Stimulated activated CD8-positive, alpha-beta memory T cell treated with anti-CD3 and anti-CD28 coated beads, Interleukin-15, amount 100 ng/mL, for 1 hour (primary cell): ENCODE measurements at places on chromosomes 11 and 22.

- no peak for DNase-seq
These were observed 88.8 kb upstream of the API5 start for GRCh38 chr11:43223026-43223425.

- DNase-seq, result no peak
These were observed 53.8 kb downstream of the FLRT1 start for GRCh38 chr11:64089493-64089892.

GRCh38 chr11:121226415-121227263 lies 65.9 kb upstream of the SC5D start:
- no peak for DNase-seq

GRCh38 chr11:70807195-70807543 lies 408.8 kb downstream of the CTTN start:
- no peak for DNase-seq

DNA sequence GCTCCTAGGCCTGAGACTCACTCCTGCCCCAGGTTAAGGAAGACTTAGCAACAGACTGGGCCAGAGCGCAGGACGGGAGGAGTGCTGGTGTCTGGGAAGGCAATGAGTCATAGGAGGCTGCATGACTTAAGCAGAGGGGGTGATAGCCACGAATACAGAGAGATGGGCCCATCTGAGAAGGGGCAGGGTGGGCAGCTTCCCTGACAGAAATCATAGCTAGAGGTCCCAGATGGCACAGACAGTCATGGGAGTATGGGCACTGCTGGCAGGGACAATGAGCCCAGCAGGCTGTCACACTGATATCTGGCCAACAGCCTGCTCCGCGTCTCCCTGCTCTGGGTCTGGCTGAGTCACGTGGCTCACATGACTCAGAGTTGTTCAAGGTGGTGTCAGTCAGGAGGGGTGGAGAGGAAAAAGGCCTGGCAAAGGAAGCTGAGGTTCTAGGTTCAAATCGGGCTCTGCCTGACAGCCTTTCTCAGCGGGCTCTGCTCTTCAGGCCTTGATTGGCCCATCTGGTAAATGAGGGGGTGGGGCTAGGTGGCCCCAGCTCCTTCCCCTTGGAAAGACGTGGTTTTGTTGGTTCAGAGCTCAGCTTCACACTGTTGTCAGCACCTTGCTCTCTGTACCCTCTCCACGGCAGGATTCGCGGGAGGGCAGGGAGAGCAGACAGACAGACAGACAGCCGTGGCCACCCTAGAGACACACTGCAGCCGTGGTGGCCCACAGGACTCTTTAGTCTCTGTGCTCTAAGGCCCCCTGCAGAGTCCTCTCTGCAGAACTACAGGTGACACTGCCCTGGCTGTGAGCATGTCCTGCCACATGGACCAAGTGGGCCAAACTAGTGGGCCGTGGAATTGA lies 47.8 kb downstream of the DBX1 start:
- DNase-seq, result no peak

DNA sequence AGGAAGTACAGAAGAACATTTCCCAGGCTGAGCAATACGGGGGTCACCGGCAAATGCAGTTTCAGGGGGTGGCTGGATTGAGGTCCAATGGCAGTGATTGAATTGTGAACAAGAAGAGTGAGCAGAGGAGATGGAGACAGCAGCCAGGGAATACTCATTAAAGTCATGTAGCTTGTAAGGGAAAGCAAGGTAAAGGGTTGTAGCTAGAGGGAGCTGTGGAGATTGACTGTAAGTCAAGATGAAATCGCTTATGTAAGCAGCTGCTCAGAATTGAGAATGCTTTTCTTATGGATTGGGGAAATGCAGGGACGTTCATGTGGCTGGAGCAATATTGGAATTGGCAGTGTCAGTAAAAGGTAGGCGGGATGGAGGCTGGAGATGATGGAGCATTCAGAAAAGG lies 111.4 kb upstream of the TBCEL start:
- DNase-seq, result no peak

DNA sequence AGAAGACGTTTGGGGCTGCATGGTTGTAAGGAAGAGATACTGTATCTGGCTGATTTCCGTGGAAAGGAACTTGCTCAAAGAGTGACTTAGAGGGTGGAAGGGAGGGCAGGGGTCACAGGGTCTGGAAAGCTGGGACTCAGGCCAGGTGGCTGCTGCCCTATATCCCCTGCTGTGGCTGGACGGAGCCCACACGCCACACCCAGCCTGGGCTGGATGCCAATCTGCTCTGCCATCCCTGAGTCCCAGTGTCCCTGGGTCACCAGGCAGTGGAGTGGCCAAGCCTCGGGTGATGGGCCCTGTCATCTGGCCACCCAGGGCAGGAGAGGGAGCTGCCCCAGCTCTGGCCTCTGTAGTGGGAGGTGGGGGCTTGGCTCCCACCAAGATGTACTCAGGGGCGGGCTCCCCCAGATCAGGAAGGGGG lies 26.5 kb upstream of the KRTAP5-7 start:
- no peak for DNase-seq

- no peak for DNase-seq
These were observed 839 bp downstream of the LRRN4CL start for GRCh38 chr11:62688491-62688890.

- no peak for DNase-seq
These were observed 71.1 kb upstream of the OLFML1 start for GRCh38 chr11:7413961-7414915.

GRCh38 chr22:17348464-17349103 lies 20.7 kb upstream of the CECR2 start:
- DNase-seq, result no peak

- no peak for DNase-seq
These were observed 4.1 kb upstream of the SEPTIN5 start for GRCh38 chr22:19710020-19710768.

DNA sequence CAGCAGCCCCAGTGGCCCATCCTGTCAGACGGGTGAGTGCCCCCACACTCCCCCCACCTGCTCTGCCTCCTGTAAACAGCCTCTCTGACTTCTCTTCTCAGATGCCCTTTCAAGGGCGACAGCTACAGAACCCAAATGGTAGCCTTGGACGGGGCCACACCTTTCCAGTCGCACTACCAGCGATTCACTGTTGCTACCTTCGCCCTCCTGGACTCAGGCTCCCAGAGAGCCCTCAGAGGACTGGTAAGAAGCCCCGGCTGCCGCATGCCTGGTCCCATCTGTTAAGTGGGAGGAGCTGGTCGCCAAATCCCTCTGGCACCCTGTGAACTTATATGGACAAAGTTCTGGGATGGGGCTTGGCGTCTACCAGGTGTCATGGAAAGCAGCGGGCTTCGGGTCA lies 6.2 kb downstream of the ZP1 start:
- DNase-seq, result no peak
